ENCODE measurements at places on chromosomes 4 and X. TPM values are rescaled to one million over a fixed set of nuclear protein-coding genes. Genes with fewer than 3 reads are reported as not detected.

Gene TMEM31
- 1.0 TPM for polyA plus RNA-seq

Gene ZNF595
- polyA plus RNA-seq, result 20.8 TPM

DNA sequence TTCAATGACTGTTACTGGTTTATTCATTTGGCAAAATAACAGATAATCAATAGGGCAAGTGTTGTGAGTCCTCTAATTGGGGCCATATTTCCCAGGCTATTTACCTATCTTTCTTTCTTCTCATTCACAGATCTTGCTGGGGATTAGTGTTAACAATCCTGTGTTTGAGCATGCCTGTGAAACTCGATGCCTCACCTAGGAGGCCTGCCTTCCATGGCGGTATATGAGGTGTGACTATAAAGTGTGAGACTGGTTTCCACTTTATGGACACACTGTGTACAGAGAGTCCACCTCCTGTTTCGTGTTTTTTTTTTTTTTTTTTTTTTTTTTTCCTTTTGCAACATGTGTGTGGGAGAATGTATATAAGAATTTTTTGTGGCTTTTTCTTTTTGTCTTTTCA lies 199.3 kb downstream of the BMPR1B start:
- DNase-seq, result no peak

GRCh38 chrX:76454456-76454927 lies 27.0 kb downstream of the MAGEE1 start:
- DNase-seq, result peak; percentile 1

- no peak for DNase-seq
These were observed 320.7 kb upstream of the PCDH7 start for GRCh38 chr4:30399476-30399875.

DNA sequence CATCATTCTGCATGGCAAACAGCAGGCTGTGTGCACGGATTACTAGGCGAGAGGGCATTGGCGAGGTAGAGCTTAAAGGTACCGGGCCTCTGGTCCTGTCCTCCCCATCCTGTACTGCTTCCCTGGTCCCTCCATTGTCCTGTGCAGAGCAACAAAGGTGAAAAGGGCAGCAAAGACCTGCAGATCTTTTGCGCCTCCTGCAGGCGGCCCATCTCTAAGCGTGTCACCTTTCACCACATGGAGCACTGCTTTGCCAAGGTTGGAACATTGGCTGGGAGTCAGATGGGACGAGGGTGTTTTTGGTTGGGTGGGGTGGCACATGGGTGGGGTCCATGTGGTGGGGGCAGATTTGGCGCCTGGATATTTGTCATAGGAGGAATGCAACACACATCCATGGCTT lies 64.7 kb upstream of the UXT start:
- no peak for DNase-seq

DNA sequence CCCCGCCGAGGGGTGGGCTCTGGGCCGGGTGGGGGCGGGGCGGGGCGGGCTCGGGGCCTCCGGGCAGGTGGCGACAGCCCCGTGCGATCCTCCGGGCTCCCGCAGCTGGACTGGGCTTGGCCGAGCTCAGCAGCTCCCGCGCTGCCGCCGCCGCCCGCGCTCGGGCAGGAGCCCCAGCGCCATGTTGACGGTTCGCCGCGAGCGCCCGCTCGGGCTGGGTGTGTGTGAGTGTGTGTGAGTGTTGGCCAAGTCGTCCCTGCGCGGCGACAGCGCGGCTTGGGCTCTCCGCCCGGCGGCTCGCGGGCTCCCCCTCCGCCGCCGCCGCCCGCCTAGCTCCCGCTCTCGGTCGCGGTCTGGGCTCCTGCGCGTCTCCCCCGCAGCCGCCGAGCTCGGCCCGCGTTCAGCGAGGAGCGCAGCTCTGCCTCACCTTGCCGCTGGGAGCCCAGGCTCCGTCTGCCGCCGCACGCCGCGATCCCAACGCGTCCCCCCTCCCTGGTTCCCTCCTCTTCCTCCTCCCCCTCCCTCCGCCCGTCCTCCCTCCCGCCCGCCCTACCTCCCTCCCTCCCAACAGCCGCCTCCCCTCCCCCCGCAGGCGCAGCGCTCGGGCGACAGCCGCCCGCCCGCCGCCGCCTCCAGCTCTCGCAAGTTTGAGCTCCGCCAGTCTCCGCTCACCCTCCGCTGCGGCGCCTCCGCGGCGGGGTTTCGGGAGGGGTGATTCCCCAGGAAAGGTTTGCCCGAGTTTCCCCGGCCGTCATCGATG lies at the start of gene BCOR:
BCOR (minus strand) TSS at position 455 of the 760 bp plus-strand sequence. CDS start 20,029 bp downstream, outside the sequence.
- no peak for DNase-seq

Gene CXCL6
- not detected for polyA plus RNA-seq

- no peak for DNase-seq
These were observed 10.3 kb downstream of the GUCY1B1 start for GRCh38 chr4:155769090-155769489.
